Astrocyte (in vitro differentiated cells and primary cell): ENCODE measurements at places on chromosomes 4 and X. TPM values are rescaled to one million over a fixed set of nuclear protein-coding genes. Genes with fewer than 3 reads are reported as not detected.

GRCh38 chr4:16334601-16335000 lies 108.3 kb upstream of the TAPT1 start:
- DNase-seq: no peak

DNA sequence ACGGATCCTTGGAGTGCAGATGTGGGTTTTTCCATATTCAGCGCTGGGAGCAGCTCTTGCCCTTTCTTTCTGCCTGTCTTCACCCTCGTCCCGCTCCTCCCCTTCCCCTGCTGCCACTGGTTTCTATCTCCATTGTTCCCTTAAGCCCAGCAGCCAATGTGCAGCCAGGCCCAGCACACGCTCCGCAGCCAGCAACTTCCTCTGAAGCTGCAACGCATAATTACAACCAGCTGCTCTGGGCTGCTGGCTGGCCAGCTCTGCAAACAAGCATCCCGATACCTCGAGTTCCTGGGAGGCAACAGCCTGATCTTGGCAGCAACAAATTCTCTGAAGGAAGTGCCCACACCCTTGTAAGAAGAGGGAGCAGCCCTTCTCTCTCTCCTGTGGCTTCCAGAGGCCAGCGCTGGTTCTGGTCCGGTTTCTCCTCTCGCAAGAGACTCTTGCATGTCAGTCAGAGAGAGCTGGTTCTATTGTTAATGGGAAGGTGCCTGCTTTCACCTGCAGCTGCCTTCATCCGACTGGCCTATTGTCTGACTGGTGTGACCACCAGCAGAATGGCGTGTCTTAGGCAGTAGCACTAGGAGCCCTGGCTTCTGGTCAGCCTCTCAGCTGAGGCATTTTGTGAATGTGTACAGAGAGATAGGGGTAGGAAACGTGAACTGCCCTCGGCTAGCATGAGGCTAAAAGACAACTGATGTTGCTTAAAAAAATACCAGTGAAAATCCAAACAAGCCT lies 83.8 kb upstream of the MAML3 start:
- peak; percentile 93 for DNase-seq

- no peak for DNase-seq
Measured at GRCh38 chrX:131316260-131316659, 27.2 kb upstream of the IGSF1 start.

DNA sequence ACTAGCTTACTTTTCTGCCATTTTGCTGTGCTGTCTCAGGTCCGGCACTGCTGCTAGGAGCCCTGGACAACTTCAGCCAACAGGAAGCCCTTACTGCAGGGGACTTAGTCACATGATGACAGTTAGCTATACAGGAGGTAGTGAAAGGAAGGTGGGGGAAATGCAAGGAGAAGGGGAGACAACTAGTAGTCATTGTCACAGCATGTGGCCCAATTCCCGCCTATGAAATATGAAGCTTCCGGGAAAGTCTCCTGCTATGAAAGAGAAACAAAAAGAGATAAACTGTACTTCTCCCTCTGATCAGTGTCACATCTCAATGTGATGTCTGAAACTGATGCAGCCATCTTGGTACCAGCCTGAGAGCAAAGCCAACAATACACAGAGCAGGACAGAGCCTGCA lies 71.6 kb downstream of the AMELX start:
- no peak for DNase-seq

GRCh38 chr4:73617256-73617655 lies 3.0 kb downstream of the RASSF6 start:
- no peak for DNase-seq

GRCh38 chr4:26763063-26763462 lies 97.6 kb upstream of the STIM2 start:
- DNase-seq: no peak

DNA sequence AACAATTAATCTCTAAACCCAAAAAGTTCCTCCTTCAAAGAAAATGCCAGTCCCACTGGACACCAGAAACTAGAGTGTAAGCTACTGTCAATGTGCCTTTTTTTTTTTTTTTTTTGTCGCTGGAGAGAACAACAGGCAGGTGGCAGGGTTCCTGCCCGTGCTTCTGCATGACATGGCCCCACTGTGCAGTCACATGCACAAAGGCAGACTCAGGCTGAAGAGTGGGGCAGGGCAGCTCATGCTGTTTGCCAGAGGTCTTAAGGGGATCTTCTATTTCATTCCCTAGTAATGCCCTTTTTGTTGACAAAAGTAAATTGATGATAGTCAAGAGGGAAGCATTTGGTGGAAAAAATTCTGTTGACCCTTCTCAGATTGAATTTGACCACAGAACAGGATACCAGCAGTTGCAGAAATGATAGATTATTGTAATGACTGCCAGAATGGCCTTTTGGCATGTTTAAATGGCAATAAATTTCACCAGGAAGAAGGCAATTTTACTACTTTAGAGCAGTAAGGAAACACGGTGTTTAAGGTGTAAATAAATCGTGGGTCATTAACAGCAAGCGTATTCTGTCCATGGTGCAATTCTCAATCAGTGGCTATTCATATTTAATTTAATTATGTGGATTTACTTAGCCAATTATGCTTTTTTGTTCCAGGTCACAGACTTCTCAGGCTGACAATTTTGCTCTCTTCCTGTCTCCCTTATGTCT lies 80.9 kb downstream of the NKX6-1 start:
- no peak for DNase-seq

GRCh38 chrX:133405498-133406185 lies 9.6 kb downstream of the GPC4 start:
- no peak for DNase-seq

GRCh38 chr4:150224896-150225591 lies 146.8 kb downstream of the DCLK2 start:
- peak; percentile 97 for DNase-seq

- peak; percentile 49 for DNase-seq
Measured at GRCh38 chr4:78788007-78788889, 12.1 kb downstream of the BMP2K start.

GRCh38 chrX:32480019-32480418 lies 731.3 kb downstream of the DMD start:
- DNase-seq: no peak

- DNase-seq: no peak
Measured at GRCh38 chr4:183287309-183287659, 32.8 kb downstream of the CLDN22 start.

DNA sequence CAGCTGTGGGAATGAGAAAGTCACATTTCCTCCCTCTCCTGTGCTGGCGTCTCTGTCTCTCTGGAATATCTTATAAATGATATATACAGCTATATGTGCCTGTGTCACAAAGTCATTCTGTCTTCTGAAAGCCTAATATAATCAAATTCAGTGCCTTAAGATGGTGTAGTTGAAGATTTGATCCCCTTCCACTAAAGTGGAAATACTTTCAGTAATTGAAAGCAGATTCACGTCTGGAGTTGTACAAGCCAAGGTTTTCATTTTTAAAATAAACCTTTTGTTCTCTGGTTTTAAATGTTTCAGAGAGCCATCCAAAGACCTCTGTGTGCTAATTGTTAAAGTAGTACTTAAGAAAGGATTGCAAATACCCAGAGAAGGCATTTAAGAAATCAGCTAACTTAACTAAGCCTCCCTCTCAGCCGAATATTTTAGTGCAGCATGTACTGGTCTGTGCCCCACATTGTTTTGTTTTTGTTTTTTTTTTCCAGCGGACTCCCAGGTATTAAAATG lies 206.8 kb downstream of the TENM3 start:
- DNase-seq: no peak

Gene CENPVL1
- 0.19 and 0.25 TPM in 2 replicates for total RNA-seq

Gene CDS1
- 3.8 and 5.7 TPM in 2 replicates for total RNA-seq

Gene EREG
- total RNA-seq: 0.14 and 0.30 TPM in 2 replicates

Gene GUCY1B1
- 1.5 and 2.5 TPM in 2 replicates for total RNA-seq

Gene PPP4R3C
- total RNA-seq: not detected in 2 replicates

Gene UBA1
- total RNA-seq: 232 and 244 TPM in 2 replicates

Gene CAPN6
- total RNA-seq: 3.9 and 9.4 TPM in 2 replicates

Gene BRS3
- total RNA-seq: not detected in 2 replicates

Gene CPZ
- 6.3 and 6.8 TPM in 2 replicates for total RNA-seq

Gene RNF212
- total RNA-seq: 2.0 and 2.2 TPM in 2 replicates

Gene SORBS2
- total RNA-seq: 96.1 and 97.4 TPM in 2 replicates
